ENCODE measurements at places on chromosomes 1 and 21.
A peak's percentile ranks its signal among the peaks of the same experiment; 100 is the strongest.

DNA sequence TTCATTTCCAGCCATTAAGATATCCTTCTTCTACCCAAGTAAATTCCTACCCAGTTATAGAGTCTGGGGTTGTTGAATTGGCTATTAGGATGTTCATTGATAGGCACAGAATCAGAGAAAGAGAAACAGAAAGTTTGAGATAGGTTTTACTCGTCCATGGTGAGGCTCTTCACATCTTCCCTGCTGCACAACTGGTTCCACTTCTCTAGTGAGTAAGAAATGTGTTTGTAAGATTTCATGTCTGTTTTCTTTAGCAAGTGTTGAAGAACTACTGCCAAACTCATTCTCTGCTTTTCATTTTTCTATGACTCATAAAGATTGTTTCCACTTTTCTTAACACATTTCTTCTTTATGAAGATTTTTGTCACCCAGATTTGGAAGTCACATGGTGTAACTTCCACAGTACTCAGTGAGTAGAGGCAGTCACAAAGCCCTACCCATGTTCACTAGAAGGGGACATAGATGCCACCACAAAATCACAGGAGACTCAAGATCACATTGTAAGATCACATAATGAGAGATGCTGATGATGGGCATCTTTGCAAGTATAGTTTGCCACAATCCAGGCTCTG, 152.3 kb downstream of the SNX7 start:
- DNase-seq: no peak

- DNase-seq: no peak
Measured at GRCh38 chr1:46404482-46405196, 10.5 kb downstream of the FAAH start.

GRCh38 chr1:42463921-42464320, 835 bp downstream of the CCDC30 start:
- no peak for DNase-seq

- DNase-seq: no peak
Measured at GRCh38 chr1:237655778-237656177, 234.9 kb downstream of the ZP4 start.

- no peak for DNase-seq
Measured at GRCh38 chr1:107793896-107794453, 171.0 kb downstream of the VAV3 start.

GRCh38 chr1:150994248-150994647, 12.2 kb downstream of the ANXA9 start:
- DNase-seq: no peak

DNA sequence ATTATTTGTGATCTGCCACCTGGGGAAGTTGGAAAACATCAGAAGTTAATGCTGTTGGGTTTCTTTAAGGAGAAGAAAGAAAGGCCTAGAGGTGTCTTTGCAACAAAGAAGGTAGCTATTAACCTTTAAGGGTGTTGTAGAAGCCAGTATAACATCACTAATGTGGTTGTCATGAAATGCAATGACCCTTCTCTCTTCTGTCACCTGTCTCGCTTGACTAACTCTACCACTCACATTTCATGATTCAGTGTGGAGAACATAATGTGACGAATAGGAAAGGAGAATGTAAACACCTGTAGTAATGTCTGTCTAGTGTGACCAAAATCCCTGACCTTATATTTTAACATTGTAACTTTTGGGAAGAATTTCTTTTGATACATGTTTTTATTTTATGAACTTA, 211.7 kb upstream of the UBE2U start:
- DNase-seq: peak; percentile 30

DNA sequence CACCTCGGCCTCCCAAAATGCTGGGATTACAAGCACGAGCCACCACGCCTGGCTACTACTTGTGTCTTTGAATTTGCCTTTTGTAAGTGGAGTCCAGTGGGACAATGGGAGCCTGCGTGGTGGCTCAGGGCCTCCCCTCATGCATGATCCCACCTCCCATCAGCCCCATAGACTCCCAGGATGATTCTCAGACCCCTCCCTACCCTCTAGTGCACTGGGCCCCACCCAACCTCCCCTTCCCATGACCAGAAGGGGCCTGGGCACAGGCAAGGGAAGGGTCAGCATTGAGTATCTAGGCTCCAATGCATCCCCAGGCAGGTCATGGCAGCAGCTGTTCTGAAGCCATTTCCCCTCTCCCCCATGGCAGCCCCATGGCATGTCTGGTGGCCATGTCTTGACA, 18.7 kb downstream of the NEK2 start:
- no peak for DNase-seq

DNA sequence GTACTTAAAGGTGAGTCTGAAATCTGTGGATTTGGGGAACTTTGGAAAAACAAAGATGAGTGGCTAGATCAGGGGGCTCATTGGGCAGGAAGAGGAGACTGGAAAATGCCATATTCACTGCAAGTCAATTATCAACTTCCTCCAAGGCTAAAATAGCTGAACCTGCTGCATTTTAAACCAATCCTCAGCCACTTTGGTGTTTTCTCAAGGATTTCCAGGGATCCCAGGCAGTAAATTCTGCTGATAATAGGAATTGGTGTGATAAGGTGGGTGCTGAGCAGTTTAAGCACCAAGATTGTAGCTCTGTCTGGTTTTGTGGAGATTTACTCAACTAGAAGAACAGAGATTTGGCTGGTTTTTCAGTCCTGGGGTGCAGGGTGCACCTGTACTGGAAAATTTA, 153.9 kb upstream of the CAMK1G start:
- DNase-seq: no peak

GRCh38 chr1:228440761-228441500, 24.3 kb upstream of the TRIM17 start:
- no peak for DNase-seq

DNA sequence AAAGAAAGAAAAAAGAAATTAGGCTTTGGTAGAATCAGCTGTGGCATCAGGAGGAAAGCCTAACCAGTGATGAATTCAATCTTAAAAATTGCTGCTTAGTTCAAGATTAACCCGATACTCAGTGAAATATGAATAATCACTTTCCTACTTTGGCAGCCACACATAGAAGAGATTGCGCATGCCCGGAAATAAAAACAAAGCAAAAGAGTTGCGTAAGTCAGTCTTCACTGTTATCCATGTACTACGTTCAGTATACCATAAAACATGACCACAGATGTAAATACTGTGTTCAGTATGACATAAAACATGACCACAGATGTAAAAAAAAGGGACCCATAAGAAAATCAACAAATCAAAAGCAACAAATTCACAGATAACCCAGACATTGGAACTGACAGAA, 19.2 kb downstream of the CD1D start:
- no peak for DNase-seq

DNA sequence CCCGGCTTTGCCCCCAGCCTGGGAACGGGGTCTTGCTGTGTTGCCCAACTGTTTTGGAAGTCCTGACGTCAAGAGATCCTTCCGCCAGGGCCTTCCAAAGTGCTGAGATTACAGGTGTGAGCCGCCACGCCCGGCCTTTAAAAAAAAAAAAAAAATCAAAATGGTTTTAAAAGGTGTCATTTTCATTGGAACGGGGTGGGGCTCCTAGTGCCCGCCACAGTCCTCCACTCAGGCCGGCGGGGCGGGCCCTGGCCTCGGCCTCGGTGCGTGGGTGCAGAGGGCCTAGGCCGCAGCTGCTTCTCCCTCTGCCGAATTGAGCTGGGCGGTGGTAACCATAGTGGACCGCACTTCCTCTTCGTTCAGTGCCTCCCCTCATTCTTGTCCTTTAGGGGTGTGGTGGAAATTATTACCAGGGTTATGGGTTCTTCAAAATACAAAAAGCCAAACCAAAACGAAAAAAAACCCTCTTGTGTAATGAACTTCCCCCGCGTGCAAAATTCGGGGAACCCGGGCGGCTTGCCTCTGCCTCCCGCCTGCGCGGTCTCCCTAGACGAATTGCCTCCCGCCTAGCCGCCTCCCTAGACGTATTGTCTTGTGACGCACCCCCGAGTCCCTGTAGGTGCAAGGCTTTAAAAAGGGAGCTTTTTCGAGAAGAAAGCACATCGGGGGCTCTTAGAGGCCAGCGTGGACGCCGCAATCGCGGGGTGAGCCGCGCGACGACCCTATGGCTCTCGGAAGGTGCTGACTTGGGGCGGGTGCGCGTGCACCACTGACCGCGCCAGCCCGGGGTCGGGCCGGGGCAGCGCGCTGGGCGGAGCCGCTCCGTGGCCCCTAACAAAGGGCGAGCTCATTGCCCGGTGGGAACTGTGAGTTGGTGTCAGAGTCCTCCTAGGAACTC, 10.5 kb upstream of the SPEN start:
- no peak for DNase-seq

DNA sequence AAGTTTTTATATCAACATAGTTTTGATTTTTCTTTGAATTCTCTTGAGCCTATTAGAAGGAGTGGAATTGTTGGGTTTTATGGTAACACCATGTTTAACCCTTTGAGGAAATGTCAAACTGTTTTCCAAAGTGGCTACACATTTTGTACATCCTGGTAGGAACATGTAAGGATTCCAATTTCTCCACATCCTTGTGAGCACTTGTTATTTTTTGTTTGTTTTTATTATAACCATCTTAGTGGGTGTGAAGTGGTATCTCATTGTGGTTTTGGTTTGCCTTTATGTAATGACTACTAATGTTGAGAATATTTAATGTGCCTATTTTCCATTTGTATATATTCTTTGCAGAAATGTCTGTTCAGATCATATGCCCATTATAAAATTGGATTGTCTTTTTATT, 120.5 kb downstream of the FGGY start:
- no peak for DNase-seq

DNA sequence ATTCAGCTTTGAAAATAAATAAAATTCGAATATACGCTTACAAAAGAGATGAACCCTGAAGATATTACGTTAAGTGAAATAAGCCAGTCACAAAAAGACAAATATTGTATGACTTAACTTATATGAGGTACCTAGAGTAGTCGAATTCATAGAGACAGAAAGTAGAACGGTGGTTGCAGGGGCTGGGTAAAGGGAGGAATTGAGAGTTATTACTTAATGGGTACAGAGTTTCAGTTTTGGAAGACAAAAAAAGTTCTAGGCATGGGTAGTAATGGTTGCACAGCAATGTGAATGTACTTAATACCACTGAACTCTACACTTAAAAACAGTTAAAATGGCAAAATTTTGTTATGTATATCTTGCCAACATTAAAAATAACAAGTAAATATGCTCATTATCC, 48.6 kb upstream of the ZNHIT6 start:
- no peak for DNase-seq

- no peak for DNase-seq
Measured at GRCh38 chr1:172875892-172876291, 174.8 kb downstream of the TNFSF18 start.

DNA sequence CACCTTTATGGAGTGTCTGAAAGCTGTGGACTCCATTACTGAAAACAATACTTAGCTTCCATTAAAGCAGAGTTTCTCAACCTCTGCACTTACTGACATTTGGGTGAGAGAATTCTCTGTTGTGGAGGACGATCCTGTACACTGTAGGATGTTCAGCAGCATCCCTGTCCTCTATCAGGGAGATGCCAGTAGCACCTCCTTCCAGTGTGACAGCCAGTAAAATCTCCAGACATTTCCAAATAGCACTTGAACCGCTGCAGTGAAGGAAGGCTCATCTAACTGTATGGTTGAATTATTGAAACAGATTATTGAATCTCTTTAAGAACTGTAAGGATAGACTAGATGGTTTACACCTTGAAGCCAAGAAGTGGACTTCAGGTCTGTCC, 3.1 kb downstream of the PRDM2 start:
- no peak for DNase-seq

- DNase-seq: peak; percentile 59
Measured at GRCh38 chr1:205438213-205439158, 16.6 kb upstream of the LEMD1 start.

DNA sequence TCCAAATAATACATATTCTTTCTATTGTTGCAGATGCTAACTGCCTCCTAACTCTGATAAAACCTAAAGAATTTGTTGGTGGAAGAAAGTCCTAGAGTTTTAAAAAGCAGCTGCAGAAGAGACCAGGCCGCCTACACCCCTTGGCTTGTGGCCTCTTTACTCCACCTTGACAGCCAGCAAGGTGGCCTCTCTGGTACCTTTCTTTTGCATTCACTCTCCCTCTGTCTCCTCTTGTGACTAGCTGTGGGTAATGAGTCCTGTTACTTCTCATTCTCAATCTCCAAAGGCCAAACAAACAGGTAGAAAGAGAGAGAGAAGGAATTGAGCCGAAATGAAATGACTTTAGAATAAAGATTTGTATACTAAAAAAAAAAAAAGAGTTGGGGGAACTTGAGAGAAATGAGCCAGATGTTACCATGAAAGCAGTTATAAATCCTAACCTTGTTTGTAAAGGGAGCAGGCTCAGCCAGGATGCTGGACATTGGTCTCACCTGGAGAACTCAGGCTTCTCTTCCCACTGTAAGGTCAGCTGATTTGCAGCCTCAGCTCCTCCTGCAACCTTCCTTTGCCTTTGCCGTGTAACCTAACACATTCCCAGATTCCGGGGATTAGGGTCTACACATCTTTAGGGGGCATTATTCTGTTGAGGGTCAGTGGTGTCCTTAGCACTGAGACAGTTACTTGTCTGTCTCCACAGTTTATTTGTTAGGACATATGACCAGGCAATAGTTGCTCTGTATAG, 164.1 kb upstream of the IRF2BP2 start:
- no peak for DNase-seq

- DNase-seq: no peak
Measured at GRCh38 chr1:1918901-1919303, at the start of gene TMEM52. Gene TMEM52 (minus strand): TSS chr1:1919279. CDS start chr1:1919265, 14 bp downstream.

- DNase-seq: no peak
Measured at GRCh38 chr1:238658763-238659162, 727.6 kb upstream of the CHRM3 start.

GRCh38 chr1:22704440-22705067, 6.1 kb upstream of the EPHB2 start:
- no peak for DNase-seq

DNA sequence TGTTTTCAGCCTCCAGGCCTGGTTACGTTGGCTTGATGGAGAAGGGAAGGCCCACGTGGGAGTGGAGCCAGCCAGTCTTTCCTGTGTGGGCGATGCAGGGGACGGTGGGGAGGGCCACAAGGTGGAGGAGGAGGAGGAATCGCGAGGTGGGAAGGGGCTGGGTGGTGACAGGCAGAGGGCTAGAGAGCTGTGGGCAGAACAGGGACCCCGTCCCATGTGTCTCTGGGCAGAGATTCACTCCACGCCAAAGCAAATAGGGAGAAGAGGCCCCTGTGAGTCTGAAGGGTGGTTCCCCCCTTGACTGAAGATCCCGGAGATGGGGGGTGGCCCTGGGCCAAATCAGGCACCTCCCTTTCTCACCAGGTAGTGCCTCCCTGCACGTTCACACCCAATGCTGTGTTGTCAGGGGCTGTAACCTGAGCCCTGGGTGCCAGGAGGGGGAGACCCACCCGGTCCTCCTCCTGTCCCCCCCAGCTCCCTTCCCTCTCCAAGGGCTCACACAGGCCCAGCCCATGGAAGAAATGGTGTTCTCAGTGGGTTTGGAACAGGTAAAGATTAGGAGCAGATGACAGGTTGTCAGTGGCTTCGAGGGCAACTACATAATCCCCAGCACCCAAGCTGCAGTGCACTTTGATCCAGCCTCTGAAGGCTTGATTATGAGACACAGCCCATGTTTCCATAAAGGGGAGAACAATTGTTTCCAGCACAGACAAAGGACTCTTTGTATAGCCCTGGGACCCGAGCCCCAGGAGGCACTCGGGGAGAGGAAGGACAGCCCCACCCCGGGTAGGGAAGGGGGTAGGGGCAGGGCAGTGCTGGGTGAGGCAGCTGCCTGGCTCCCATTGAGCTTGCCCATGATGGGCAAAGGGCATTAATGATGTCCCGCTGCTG, 37.7 kb upstream of the GPR37L1 start:
- no peak for DNase-seq
